Activated CD4-positive, alpha-beta T cell treated with anti-CD3 and anti-CD28 coated beads for 36 hours (primary cell): ENCODE measurements at places on chromosomes 7 and 10.

GRCh38 chr10:131947631-131948347, 33.9 kb downstream of the BNIP3 start:
- peaks cover 52% of the 10 kb centered on the region for H3K36me3 ChIP-seq
- H3K27ac ChIP-seq = peak overlapping the region; percentile 17
- no peak overlapping the region for H3K4me3 ChIP-seq
- no peaks in the 10 kb centered on the region for H3K27me3 ChIP-seq
- DNase-seq = no peak

DNA sequence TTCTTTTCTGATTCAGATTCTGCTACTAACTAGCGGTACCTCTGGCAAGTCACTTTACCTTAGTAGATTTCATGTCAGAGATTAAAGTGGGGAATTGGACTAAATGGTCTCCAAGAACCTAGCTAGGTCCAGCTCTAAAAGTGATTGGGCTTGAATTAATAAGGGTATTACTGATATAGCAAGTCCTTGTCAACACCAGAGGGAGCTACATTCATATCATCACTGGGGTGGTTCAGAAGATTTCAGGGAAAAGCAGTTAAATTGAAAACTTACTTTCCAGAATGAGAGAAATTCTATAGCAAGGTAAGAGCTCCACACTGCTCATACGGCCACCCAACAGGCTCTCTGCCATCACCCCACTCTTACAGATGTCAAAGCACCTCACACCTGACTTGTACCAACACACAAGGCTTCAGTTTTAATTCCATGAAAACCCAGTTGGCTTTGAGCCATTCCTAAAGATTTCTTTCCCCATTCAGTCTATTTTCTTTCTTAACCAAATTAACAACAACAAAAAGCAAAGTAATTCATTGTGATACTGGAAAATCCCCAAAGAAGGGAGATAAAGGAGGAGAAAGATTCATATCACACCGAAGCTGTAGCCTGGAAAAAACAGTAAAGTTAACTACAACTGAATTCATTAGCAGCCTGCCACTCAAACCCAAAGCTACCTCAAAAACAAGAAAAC, 38.0 kb upstream of the SPOCK2 start:
- H3K4me1 ChIP-seq = peaks cover 39% of the 10 kb centered on the region
- H3K4me3 ChIP-seq = no peak overlapping the region

DNA sequence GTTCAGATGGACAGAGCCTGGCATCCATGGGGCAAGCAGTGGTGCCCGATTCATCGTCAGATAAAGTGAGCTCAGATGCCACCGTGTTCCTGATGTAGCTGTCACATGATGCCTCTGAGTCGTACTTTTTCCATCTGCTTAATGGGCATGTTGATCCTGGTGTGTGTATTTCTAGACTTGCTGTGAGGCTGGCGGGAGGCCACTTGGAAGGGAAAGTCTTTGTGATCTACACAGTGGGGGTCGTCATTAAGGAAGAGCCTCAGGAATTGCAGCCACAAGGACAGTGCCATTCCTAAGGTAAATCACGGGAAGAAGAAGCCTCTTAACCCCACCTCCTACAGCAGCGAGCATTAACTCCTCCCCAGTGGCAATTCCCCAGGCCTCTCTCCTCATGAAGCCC, 63.0 kb downstream of the RGS10 start:
- H3K4me1 ChIP-seq = peaks cover 28% of the 10 kb centered on the region
- no peak overlapping the region for H3K27ac ChIP-seq
- H3K4me3 ChIP-seq = no peak overlapping the region
- no peak for DNase-seq
- no peaks in the 10 kb centered on the region for H3K36me3 ChIP-seq

DNA sequence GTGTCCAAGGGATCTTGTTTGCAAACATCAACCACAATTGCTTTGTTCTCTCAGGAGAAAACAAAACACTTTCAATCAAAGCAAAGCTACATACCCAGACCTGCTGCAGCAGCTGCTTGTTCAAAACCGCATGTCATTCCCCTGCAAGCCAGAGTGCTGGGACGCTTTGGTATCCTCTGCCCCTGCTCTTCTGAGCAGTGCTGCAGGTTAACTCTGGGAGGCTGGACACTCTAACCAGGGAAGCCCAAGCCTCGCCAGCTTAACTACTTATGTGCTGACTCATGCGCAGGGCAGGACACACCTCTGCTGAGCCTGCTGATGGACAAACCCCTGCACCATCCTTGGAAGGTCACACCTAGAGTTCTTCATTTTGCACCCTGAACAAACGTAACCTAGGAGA, 28.2 kb upstream of the ASAH2 start:
- no peak overlapping the region for H3K27ac ChIP-seq
- no peak for DNase-seq
- no peak overlapping the region for H3K4me3 ChIP-seq
- no peaks in the 10 kb centered on the region for H3K4me1 ChIP-seq

DNA sequence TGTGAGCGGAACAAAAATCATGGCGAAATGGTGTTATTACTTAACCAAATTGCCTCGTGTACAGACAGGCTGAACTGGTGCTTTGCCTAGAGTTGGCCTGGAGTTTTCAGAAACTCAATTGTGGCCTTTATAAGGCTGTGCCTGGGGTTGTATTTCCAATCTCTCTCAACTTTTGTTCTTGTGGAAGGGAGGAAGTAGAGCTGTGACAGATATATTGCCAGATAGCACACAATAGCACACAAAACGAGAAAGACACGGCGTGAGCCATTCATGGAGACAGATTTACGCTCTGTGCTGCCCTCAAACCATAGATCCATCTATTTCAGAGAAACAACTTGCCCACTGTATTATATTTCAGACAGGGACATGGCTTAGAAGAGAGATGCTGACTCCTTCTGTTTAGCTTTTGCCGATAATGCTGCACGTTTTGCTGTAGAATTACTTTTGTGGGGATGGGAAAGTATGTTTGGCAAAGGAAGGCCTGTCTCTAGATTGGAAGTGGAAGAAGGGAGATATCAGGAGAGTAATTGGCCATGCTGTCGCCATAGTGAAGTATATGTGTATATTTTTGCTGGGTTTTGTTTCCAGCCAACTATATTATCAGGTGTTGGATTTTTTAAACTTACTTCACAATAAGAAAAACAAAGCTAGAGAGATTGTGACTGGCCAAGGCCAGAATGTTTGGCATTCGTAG, 80.4 kb downstream of the AUTS2 start:
- no peaks in the 10 kb centered on the region for H3K4me1 ChIP-seq
- H3K36me3 ChIP-seq = no peaks in the 10 kb centered on the region
- H3K27ac ChIP-seq = no peak overlapping the region
- no peak for DNase-seq

GRCh38 chr10:99456207-99456930, 25.9 kb upstream of the GOT1 start:
- no peaks in the 10 kb centered on the region for H3K36me3 ChIP-seq
- no peaks in the 10 kb centered on the region for H3K4me1 ChIP-seq

- no peak overlapping the region for H3K4me3 ChIP-seq
- no peak for DNase-seq
- peaks cover 36% of the 10 kb centered on the region for H3K4me1 ChIP-seq
- H3K36me3 ChIP-seq = peaks cover 41% of the 10 kb centered on the region
Observed at GRCh38 chr7:123732413-123733091, 16.3 kb downstream of the WASL start.
